ENCODE measurements at places on chromosomes 16 and 17.

DNA sequence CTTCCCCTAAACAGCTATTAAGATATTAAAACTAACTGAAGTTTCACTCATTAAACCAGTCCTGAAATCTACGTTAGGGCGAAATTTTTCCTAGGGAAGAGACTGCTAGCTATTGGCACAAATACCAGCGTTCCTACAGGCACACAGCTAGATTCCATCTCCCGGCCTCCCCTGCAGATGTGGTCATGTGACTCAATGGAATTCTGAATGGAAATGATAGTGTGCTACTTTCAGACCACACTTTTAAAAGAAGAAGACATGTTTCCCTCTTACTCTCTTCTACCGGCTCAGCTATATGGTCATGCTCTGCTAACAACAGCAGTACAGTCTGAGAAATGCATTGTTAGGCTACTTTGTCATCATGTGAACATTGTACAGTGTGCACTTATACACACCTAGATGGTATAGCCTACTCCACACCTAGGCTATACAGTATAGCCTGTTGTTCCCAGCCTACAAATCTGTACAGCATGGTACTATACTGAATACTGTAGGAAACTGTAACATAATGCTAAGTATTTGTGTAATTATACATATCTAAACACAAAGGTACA is 31.4 kb downstream of the OGFOD1 start:
- no peak for ATAC-seq

DNA sequence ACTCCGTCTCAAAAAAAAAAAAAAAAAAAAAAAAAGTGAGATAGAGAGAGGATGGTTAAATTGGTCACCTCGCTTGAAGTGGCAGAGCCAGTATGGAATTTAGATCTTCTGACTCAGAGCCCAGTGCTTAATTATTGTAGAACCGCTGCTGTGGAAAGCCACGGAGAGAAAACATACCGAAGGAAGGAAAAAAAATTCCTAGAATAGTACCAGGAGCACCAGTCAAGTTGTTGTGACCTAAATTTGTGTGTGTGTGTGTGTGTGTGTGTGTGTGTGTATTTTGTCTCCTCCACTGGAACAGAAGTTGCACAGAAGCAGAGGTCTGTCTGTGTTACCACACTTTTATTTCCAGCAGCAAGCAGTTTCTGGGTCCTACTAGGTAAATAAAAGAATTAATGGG is 10.6 kb upstream of the NUP85 start:
- ATAC-seq, result no peak

- no peak for ATAC-seq
These were observed 63.2 kb downstream of the SSH2 start for GRCh38 chr17:29866746-29867404.

- ATAC-seq, result peak; percentile 81
These were observed at the start of the genes ARSG and SLC16A6 for GRCh38 chr17:68290955-68291835. Gene ARSG, plus strand, starts transcription at chr17:68291495. Its CDS starts 15,999 bp downstream, at chr17:68307494. Gene SLC16A6, minus strand, starts transcription at chr17:68291127. Its CDS starts 12,807 bp downstream, at chr17:68278320.

DNA sequence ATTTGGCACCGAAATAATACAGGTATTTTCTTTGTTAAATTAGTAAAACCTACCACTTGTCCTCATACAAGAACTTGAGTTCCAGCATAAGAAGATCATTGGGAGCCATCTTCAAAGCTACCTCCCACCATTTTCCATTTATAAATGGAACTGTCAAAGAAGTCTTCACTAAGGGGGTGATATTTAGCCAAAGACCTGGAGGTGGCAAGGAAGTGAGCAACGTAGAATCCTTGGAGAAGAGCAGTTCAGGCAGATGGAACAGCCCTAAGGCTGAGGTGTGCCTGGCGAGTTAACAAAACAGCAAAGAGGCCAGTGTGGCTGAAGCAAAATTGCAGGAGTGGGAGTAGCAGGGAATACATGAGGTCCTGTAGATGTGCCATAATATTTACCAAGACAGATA is 1.8 kb downstream of the KCNJ16 start:
- ATAC-seq, result no peak

GRCh38 chr16:22977294-22977697 is 163.3 kb downstream of the HS3ST2 start:
- no peak for ATAC-seq

- ATAC-seq, result no peak
These were observed 269.5 kb downstream of the MAP2K4 start for GRCh38 chr17:12290207-12290606.

- ATAC-seq, result no peak
These were observed 1.1 kb downstream of the SOCS3 start for GRCh38 chr17:78358538-78359320.

- ATAC-seq, result no peak
These were observed 61.0 kb upstream of the RBL2 start for GRCh38 chr16:53372992-53373871.

DNA sequence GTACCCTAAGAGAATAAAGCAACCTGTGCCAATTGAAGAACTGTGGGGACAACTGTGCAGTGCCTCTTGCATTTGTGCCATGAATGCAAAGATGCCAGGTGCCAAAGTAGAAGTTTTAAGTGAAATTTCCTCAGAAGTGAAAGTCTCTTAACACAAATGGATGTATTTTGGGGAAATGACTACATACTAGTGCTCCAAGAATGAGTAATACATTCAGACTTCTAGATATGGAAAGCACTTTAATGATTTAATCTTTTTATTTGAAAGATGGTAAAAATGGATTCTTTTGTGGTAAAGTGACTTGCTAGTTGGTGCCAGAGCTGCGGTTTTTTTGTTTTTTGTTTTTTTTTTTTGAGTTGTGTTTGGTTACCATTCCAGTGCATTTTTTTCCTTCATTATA is 15.0 kb downstream of the UTP18 start:
- ATAC-seq, result no peak

DNA sequence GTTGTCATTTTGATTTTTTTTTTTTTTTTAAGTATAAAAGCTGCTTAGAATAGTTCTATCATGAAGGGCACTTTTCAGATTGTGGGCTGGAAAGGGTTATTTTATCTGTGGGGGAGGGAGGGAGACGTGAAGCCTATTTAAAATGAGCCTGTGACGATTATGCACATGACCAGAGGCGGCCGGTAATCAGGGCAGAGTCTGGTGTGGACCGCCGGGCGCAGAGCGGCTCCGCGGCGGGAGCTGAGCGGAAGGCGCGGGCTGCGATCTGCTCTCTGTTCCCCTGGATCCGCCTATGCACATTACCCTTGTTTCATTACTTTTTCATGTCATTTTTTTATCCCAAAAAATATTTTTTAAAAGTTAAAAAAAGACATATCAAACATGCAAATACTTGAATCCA is 23.5 kb downstream of the TMC6 start:
- no peak for ATAC-seq

- ATAC-seq, result no peak
These were observed 5.0 kb downstream of the CARHSP1 start for GRCh38 chr16:8863594-8864424.

- no peak for ATAC-seq
These were observed 12.5 kb upstream of the DRC7 start for GRCh38 chr16:57681950-57682728.

- no peak for ATAC-seq
These were observed 101.0 kb upstream of the SHISA6 start for GRCh38 chr17:11140043-11140442.

DNA sequence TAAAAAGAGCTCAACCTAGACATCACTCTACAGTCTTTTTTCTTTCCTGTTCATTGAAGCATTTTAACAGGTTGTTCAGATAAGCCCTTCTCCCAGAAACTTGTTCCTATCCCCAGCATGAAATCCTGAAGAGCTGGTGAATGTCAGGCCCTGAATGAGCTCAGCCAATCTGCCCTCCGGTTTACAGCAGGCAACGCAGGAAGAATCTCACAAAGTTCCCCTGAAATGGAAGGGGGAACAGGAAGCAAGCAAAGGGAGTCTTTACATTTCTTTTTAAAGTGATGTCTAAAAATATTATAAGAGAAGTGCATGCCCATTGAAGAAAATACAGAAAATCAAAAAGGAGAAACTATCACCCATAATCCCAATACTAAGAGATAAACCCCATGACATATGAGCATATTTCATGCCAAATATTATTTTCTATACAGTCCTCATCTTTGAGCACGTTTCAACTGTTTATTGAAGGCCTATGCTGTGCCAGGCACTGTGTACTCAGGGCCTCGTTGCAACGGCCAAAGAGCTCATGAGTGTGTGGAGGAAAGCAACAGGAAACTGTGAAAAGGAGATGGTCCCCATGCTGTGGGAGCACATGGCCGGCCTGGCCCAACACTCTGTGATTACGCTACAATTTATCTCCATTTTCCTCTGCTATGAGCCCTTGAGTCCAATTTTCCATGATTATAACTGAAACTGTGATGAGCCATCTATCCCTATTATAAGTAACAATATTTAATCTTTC is 5.7 kb downstream of the TK2 start:
- ATAC-seq, result no peak

DNA sequence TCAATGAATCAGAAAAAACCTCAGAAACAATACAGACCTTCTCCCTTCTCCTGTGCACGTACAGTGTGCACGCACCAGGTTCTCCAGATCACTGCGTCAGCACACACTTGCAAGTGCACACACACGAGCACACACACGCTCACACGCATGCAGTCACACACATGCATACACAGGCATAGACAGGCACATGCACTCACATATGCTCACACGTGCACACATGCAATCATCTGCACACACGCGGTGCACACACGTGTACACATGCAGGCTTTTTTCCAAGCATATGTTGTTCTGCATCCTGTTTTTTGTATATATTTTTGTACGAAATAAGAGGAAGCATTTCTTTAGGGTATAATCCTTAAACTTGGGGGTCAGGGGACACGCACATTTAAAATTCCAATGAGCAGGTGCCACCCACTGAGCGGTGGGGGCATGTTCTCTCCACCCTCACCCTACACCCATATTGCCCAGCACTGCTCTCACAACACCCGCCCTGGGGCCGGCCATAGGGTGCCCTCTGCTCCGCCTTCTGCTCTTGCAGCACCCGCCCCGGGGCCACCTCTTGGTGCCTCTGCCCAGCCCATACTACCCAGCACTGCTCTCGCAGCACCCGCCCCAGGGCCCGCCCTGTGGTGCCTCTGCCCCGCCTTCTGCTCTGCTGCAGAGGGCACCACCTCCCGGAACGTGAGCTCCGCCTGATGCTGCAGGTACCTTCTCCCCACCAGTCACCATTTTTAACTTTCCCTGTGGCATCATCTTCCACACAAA is 20.9 kb downstream of the KLHDC4 start:
- no peak for ATAC-seq

DNA sequence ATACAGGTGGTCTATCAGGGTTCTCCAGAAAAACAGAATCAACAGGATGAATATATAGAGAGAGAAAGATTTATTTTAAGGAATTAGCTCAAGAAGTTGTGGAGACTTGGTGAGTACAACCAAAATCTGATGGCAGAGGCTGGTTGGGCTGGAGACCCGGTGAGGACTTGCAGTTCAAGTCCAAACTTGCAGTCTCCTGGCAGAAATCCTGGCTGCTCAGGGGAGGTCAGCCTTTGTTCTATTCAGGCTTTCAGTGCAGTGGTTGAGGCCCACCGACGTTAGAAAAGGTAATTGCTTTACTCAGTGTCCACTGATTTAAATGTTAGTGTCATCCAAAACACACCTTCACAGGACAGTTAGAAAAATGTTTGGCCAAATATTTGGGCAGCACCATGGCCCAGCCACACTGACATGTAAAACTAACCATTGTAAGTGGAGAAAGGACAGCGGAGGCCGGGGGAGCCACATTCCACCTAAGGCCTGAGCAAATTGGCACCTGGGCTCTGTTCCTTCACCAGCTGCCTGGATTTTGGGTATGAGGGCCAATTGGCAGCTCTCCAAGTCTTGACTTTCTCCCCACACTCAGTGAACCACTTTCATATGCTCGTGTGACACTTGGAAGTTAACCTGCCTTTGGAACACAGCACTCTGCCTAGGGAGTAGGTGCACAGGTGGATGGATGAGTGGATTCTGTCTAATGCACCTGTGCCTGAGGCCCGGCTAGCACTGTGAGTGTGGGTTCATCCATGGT is 54.7 kb downstream of the CACNG5 start:
- peak; percentile 14 for ATAC-seq

DNA sequence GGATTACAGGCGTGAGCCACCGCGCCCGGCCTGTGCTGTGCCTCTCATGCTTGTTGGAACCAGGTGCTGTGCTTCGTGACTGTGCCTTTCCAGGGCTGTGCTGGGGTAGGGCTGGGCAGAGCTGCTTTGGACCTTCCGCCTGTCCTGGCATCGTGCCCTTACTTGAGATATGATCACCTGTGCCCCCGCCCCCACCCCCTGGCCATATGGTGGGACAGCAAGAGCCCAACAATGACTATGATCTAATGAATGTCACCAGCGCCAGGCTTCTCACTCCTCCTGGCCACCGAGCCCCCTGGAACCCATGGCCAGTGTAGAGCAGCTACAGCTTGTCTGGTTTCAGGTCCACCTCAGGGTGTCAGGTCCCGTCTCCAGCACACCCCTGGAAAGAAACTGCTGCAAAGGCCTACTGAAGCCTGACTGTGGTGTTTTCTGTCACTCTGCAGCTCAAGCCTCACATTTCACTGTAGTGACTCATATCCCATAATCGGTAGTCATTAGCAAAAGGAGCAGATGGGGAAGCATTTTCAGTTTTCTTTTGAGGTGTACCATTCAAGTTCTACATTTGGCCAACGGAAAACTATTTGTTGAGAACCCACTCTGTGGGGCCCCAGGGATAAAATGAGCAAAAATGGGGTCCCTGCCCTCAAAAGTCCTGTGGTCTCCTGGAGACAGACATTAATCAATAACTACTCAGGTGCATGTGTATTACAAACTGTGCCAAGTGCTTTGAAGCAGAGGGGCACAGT is 22.1 kb downstream of the FCSK start:
- peak; percentile 94 for ATAC-seq

- no peak for ATAC-seq
These were observed 35.4 kb upstream of the ENPP7 start for GRCh38 chr17:79695293-79695790.

DNA sequence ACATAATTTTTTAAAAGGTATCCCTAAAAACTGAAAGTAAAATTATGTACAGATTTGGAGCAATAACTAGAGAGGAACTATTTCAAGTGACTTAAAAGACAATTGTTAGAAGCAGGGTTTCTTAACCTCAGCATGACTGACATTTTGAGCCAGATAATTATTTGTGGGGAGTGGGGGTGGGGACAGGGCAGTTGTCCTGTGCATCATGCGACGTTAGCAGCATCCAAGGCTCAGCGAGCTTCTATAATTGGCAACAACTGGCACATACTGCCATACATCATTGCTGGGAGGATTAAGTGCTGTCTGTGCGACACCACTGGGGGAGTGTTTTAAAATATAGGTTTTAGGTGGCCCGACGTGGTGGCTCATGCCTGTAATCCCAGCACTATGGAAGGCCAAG is 27.1 kb downstream of the GABARAPL2 start:
- no peak for ATAC-seq
